ENCODE measurements at places on chromosomes 2 and 18.
A peak's percentile ranks its signal among the peaks of the same experiment; 100 is the strongest.

DNA sequence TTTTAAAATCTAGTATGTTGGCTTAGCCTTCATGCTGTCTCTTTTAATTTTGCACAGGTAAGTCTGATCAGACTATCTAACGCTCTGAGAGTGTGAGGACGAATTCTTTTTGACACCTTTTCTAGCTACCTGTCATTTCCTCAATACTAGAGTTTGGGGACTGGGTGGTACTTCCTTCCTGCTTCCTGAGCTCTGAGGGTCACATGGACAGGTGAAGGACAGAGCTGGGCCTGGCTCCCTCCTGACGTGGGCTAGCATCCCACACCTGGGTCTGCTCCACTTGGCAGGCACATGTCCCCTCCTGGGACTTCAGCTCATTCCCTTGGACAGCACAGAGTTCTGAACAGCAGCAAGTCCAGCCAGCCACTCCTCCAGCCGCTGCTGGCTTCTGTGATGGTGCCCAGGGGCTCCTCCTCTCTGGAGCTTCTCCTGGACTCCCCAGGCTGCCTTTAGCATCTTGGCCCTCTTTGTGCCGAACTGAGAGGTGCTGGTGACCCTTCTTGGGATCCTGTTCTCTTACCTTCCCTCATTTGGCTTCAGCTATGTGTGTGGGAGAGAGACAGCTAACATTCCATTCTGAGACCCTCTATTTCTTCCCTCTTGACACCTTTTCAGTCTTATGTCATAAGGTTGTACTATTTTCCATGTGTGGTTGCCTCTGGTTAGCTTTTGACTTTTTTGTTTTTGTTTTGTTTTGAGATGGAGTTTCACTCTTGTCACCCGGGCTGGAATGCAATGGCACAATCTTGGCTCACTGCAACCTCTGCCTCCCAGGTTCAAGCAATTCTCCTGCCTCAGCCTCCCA lies 106.9 kb downstream of the B3GNT2 start:
- no peak for DNase-seq

DNA sequence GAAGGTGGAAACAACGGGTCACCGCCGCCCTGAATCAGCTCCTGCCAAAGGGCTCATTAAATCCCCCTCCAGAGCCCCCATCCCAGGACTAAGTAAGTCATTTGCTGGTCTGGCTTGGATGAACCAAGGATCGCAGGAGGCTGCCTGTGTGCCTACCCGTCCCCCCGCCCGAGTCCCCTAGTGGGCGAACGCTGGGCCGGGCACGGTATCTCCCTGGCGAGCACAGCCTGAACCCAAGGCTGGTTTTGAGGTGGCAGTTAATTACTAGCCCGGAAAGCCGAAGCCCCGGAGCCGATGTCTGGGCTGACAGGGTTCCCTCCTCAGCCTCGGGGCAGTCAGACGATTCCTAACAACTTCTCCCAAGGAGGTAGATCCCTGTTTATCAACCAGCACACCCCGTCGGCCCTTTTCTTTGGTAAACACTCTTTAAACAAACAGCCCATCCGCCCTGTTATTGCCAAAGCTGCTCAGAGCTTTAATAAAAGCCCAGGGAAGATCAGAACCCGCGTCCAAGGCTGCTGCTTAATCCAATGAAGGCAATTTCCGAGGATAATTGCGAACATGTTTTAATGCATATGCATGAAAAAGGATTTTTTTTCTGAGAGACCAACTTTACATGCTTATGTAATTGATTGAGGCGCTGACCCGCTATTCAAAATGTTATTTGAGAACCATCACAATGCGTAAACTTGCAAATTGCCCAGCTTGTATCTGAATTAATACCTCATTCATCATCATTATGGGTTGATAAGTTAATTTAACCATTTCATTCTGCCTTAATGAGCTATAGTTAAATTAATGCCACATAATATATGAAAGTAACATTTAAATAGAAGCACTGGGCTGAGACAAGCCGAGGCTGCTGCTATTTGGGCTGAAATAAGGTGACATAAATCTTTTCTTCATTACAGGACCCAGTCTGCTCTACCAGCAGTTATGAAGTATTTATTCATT lies 10.5 kb downstream of the EVX2 start:
- no peak for DNase-seq

DNA sequence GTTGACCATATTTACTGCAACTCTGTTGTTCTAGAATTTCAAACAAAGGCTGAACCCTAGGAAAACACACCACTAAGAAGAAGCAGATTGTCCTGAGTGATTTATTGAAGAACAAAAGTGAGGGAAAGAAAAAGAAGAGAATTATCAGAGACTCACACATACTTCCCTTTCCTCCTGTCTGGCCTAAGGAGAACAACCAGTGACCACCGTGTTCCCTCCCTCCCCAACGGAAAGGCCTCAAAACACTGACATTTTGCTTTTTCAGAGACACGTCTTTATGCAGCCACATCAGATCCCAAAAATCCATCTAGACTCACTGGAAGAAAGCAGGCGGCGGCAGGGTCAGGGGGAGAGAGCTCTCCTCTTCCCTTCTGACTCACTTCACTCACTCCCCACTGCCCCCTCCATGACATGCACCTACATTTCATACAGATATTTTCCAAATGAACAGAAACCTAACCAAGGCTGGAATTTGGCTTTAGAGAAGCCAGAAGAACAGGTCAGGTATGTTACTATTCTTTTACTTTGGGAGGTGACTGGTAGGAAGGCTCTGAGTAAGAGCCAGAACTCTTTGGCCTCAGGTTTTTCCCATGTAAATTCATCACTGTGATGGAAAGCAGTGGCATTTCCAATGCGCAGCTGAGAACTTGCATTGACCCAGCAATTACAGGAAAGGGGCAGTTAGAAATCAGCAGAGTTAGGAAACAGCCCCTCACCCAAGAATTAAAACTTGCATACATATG lies 169.9 kb downstream of the BCL11A start:
- no peak for DNase-seq

DNA sequence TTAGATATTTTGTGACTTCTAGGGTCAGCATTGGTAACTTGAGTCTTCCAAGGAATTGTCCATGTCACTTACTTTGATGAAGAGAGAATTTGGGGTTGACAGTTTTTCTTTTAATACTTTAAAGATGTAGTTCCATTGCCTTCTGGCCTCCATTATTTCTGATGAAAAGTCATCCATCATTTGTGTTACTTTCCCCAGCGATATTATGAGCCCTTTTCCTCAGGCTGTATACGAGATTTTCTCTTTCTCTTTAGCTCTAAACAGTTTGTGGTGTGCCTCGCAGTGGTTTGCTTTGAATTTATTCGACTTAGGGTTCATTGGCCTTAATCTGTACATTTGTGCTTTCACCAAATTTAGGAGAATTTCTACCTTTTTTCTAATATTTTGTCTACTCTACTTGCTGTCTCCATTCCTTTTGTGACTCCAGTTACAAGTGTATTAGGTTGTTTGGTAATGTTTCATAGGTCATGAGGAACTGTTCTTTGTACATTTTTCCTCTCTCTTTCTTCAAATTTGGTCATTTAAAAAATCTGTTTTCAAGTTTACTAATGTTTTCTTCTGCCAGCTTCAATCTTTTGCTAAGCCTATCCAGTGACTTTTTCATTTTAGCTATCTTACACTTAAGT lies 131.4 kb upstream of the OTOS start:
- DNase-seq = no peak

DNA sequence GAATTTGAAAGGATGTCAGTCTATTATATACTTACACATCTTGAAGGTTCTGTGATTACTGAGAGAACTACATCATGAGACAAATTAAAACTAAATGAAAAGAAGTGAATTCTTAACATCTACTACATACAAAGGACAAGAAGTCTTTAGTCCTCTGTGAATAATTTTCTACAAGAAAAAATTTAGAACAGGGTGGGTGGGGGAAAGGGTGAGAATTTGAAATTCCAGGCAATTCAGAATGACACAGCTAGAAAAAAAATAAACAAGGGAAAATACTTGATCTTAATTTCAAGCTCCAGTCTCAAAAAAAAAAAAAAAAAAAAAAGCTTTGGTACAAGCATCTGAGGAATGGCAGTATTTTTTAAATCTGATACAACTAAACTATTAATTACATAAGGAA lies 15.5 kb downstream of the CUL3 start:
- DNase-seq = no peak

DNA sequence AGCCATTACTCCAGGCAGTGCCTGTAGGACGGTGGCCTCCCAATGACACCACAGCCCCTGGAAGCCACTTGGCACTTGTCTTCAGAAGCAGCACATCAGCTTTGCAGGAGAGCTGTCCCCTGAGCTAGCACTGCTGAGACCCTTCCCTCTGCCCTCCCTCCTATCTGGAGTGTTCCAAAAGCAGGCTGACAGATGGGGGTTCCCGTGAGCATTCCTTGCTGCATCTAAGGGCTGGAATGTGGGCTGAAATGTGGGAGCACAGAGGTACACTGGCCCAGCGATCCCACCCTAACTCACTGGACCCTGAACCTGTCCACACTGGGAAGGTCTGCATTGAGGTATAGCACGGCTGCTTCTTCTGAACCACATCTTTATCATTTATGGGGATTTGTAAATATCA lies 230.1 kb downstream of the ANAPC1 start:
- no peak for DNase-seq

DNA sequence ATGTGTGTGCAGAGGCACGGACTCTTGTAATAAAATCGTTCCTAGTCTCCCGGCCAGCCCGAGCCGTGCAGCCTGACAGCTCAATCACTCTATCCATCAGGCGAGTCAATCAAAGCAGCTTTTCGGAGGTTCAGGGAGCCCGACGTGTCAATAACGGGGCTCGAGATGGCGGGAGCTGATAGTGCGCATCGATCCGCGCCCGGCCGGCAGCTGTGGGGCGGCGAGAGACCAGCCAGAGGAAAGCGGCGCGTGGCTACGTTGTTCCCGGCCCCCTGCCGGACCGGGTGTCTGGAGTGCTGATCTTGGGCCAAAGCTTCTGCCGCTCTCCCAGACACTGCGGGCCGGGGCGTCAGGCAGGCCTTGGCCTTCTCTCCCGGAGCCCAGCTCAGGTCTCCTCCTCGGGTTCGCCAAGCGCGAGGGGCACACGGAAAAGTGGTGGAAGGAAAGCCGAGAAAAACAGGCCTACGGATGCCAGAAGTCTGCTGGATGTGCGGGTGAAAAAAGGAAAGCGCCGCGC lies 2.4 kb downstream of the EN1 start:
- no peak for DNase-seq

DNA sequence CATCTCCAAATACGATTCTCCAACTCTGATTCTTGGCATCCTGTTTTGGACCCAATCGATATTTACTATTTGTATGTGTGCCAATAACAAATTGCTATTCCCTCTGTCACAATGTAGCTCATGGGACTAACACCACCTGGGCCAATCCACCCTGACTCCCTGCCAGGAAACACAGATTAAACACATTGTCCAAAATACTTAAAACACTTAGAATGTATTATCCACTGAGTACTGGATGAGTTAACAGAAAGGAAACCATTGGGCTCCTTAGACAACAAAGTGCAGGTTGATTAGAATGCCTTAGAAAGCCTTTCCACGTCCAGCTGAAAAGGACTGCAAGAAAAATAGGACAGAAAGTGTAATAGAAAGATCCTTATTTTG lies 79.4 kb upstream of the ARHGAP28 start:
- DNase-seq = no peak

GRCh38 chr2:142673836-142674235 lies 203.6 kb upstream of the KYNU start:
- DNase-seq = no peak

GRCh38 chr2:26692279-26692896 lies at the start of gene KCNK3:
Gene KCNK3, plus strand, starts transcription at chr2:26692722. Its CDS starts 154 bp downstream, at chr2:26692876.
- DNase-seq = peak; percentile 7

DNA sequence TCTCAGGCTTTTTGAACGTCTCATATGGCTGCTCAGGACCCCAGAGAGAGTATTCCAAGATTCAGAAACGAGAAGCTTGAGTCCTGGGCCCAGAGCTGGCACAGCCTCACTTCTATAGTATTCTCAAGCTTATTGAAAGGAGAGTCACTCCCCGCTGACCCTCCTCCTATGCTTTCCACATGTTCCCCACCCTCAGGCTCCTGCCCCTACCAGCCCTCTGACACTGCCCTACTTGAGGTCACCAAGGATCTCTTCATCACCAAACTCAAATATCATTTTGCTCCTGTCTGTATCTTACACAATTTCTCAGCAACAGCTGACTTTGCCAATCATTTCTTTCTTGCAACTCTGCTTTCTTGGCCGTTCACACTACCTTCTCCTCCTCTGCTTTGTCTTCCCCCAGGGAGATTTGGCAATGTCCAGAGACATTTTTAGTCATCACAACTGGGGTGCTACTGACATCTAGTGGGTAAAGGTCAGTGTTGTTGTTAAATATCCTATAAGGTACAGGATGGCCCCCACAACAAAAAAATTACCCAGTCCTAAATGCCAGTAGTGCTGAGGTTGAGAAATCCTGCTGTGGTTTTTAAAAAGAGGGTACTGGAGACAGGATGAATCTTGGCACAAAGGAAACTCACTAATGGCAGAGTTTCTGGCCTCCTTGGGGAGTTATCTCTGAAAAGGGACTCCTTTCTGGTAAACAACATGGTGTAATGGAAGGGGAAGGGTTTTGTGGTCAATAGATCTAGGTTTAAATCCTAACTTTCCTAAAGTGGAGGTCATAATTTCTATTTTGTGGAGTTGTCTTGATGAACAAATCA lies 26.9 kb upstream of the INSIG2 start:
- DNase-seq = no peak

DNA sequence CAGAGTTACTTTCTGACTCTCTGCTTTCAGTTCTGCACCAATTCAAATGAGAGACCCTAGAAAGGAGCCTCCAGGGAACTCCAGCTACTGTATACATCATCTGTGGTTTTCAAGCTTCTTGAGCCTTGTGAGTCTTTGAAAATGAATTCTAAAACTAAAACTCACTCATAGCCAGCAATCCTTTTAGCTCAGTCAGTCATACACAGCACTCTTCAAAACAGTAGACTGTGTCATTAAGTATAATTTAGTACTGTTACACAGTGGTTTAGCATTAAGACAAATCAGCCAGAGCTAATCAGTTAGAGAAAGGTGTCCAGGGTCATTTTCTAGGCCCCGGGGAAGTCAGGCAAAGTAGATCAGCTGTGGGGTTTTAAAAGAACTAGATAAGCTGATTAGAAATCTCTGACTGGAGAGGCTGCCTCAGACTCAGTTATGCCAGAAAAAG lies 322.1 kb upstream of the THUMPD2 start:
- no peak for DNase-seq

DNA sequence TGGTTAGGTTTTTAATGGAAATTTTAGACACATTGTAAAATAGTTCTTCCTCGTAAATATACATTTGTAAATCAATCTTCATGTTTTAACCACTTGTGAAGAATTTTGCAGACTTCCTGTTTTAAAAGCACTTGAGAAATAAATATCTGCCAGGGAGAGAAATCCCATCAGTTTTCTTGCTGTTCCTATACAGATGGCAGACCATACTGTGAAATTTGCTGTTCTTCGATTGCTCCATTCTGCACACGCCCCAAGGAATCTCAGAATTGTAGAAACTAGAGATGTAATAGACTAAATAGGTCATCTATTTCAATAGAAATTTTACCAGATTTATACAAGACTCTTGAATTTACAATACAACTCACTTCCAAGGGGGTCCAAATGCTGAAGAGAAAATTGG lies 75.8 kb upstream of the PIK3C3 start:
- DNase-seq = no peak

DNA sequence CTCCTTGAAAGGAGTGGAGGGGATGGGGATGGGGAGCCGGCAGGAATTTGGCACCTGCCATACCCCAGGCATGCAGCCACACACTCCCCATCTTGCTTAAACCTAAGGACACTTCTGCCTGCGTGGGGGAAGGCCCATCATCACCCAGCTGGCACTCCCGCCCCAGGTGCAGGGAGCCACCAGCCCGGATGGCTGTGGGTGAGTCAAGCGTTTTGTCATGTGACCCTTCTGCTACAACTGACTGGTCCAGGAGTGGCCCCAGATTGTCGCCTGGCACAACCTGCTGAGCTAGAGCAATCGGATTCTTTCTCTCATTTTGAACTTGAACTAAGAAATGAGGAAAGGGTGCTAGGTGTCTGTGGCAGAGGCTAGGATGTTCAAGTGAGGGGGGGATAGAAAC lies 61.3 kb downstream of the TSN start:
- DNase-seq = no peak
